ENCODE measurements at places on chromosomes 13 and 19. TPM values are rescaled to one million over a fixed set of nuclear protein-coding genes. Genes with fewer than 3 reads are reported as not detected.

Gene PDE4C
- not detected for total RNA-seq

Gene ACTMAP
- total RNA-seq: 2.2 TPM

Gene ATP1A3
- 0.36 TPM for total RNA-seq

Gene ICAM4
- total RNA-seq: not detected

Gene GZMM
- total RNA-seq: not detected

Gene FGF22
- total RNA-seq: 0.29 TPM

Gene KCNN1
- total RNA-seq: not detected

Gene OR7D2
- under 0.01 TPM for total RNA-seq

Gene SKA3
- total RNA-seq: 22.1 TPM

Gene IGFL3
- not detected for total RNA-seq

Gene NXNL1
- total RNA-seq: not detected

Gene TPTE2
- not detected for total RNA-seq

Gene NMRK2
- not detected for total RNA-seq

Gene PDX1
- total RNA-seq: not detected

Gene ZNF700
- total RNA-seq: 4.4 TPM

Gene OR10H2
- not detected for total RNA-seq

Gene HIPK4
- not detected for total RNA-seq

Gene KLK3
- total RNA-seq: not detected

Gene ZNF253
- total RNA-seq: 8.1 TPM

Gene CLEC4M
- not detected for total RNA-seq

Gene RNF225
- total RNA-seq: not detected

Gene POSTN
- 0.52 TPM for total RNA-seq

Gene CCDC124
- total RNA-seq: 68.4 TPM

Gene SIGLEC5
- total RNA-seq: not detected

Gene ZNF132
- total RNA-seq: 1.8 TPM

Gene LILRB3
- total RNA-seq: not detected

Gene LRCH1
- 11.9 TPM for total RNA-seq

Gene EBI3
- total RNA-seq: not detected

Gene ATXN8OS
- not detected for total RNA-seq

Gene HSH2D
- 0.92 TPM for total RNA-seq

Gene CEBPA
- 2.9 TPM for total RNA-seq

Gene GPATCH1
- total RNA-seq: 13.3 TPM

Gene RFPL4AL1
- not detected for total RNA-seq

Gene ARID3A
- 37.0 TPM for total RNA-seq

Gene ZNF91
- total RNA-seq: 12.6 TPM

Gene ZNF101
- 7.6 TPM for total RNA-seq

Gene ODAD3
- 0.40 TPM for total RNA-seq

Gene OR7C1
- not detected for total RNA-seq

Data from epithelial cell of proximal tubule (primary cell).